Activated T-cell treated with anti-CD3 and anti-CD28 coated beads, Interleukin-2, amount 50 U/mL, for 72 hours (primary cell): ENCODE measurements at places on chromosomes 5 and 9.

DNA sequence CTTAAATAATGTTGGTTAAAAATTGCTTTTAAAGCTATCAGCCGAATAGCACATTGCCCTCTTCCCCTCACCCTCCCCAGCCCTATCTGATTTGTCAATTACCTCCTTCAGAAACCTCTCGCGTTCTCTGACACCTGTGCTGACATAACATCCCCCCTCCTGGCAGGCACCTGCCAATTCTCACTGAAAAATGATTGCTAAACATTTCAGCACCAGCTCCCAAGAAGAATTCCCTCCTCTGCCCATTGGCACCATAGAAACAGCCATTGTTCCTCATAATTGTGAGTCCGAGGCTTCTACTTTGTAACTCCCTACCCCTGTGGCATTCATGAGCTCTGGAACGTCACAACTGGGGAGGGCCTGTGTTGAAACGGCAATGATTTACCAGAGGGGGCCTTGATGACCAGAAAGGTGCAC, 20.2 kb downstream of the CDH6 start:
- no peak for DNase-seq

DNA sequence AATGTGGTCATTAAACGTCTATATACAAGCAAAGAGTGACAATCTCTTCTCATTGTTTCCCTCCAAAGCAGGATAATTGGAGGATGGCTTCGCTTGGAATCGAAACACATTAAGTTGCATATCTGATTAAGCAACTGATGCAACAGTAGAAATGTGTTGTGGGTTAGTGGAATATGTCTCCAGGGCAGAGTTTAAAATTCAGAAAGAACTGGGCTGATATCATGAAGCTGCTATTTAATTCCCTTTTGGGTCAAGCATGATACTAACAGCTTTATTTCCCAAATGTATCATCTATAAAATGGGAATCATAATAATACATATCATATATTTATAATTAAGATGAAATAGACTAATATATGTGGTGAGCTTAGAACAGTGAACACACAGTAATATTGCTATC, 1763.0 kb upstream of the C9orf72 start:
- no peak for DNase-seq

GRCh38 chr5:150361301-150361700, 3.8 kb downstream of the TCOF1 start:
- no peak for DNase-seq

- DNase-seq = no peak
These were observed 112.4 kb upstream of the CTSL start for GRCh38 chr9:87613265-87614111.

GRCh38 chr9:18437315-18438201, 36.4 kb upstream of the ADAMTSL1 start:
- DNase-seq = no peak

DNA sequence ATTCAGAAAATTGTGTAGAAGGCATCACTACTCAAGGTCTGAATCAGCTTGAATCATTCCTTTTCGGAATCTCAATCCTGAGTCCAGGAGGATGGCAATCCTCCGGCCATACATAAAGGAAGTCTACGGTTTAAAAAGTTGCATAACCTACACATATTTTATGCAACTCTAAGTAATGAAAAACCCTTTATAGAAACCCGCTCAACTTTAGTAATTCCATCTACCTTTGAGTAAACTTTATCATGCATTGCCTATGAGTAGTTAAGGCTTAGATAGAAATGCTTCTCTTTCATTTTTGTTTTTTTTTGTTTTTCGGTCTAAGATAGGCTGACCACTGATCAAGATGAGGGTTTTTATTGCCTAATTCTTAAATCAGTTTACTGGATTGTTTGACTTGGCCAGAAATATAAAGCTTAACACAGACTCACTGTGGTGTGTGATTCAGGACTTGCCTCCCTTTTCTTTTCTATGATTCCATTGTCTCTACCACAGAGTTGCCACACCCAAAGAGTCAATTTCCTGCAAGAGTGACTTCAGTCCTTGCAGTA, 85.0 kb downstream of the LURAP1L start:
- DNase-seq = no peak

DNA sequence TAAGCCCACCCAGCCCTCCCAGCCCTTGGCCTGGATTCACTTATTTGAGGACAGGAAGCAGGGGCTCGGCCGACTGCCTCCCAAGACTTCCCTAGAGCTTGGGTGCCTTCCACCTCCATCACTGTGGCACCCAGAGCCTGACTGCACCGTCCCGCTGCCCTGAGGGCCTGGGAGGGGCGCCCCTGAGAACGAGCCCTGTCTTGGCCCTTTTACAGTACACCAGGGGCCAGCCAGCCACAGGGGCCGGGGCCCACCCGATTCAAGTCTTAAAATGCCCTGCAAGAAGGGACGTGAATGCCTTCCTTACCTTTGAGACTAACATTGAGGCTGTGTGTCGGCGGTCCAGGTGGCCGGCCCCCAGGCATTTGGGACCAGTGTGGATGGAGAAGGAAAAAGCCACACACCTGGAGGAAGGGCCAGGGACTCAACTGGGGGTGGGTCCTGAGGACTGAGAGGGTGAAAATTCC, 16.8 kb downstream of the FAM78A start:
- no peak for DNase-seq
